Activated effector memory CD4-positive, alpha-beta T cell treated with Interleukin-2 at 50 U/mL for 16 hours (primary cell): ENCODE measurements at places on chromosomes 5 and 9.

- DNase-seq, result no peak
Measured at GRCh38 chr5:124056326-124056990, 544.5 kb downstream of the CSNK1G3 start.

DNA sequence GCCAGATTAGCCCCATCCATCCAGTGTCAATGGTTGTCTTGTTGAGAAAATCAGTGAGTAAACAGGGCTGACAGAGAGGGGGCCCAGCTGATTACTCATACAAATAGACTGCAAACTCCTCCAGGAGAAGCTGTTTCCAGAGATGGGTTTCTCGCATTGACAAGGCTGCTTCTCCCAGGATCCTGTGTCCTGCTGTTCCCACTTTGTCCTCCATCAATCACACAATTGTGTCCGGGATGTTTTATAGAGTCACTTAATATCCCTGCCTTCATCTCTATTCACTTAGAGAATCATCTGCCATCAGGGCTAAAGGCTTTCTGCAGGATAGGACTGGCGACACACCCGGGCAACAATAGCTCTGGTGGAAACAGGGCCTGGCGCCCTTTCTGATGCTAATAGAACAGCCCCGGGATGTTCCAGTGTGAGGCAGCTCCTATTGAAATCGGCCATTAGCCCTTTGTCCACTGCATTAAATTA lies 71.7 kb upstream of the TBCA start:
- DNase-seq, result no peak

DNA sequence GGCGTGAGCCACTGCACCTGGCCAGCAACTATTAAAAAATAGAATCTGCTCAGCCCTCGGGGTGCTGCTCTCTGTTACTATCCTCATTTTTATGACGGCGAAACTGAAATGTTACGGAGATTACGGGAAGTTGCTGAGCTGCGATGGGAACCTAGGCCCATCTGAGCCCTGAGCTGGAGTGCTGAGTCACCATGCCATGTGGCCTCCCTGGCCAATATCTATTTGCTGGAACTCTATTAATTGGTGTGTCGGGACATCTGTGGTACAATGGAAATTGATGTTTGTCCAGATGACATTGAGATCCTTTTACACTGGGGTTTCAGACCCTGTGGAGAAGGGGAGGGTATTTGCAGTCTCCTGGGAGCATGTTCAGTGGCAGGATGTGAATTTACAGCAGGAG lies 8.1 kb downstream of the PRDM12 start:
- no peak for DNase-seq

DNA sequence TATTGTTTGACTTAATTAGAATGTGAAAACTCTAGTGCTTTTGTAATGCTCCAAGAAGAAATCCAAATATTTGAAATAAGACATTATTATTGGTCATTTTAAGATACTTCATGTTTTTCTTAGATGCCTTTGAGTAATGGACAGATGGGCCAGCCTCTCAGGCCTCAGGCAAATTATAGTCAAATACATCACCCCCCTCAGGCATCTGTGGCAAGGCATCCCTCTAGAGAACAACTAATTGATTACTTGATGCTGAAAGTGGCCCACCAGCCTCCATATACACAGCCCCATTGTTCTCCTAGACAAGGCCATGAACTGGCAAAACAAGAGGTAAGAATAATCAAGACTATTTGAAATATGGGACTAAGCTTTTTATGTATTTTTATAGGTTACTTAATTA lies 69.2 kb upstream of the SREK1 start:
- DNase-seq, result no peak

GRCh38 chr5:138574744-138575193 lies 432 bp downstream of the HSPA9 start:
- no peak for DNase-seq
